Forelimb muscle (tissue), 1 donor: ENCODE measurements at places on chromosomes 12 and 14.

DNA sequence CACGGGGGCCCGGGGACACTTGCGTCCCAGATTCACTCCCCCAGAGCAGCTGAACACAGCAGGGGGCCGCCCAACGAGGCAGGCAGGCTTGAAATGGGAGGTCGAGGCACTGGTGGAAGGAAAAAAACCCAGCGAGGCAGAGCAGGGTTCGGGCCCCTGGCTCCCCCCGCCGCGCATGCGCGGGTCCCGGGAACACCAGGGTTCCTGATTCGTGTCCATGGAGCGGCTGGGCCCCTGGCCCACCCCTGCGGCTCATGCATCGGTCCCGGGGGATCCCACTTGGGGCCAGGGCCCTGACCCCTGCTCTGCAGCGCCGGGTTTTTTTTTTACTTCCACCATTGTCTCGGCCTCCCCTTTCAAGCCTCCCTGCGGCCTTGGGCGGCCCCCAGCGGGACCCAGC, 321.5 kb downstream of the ALG10 start:
- DNase-seq = no peak

- no peak for DNase-seq
These were observed 30.6 kb upstream of the TSPAN9 start for GRCh38 chr12:3046441-3047200.

DNA sequence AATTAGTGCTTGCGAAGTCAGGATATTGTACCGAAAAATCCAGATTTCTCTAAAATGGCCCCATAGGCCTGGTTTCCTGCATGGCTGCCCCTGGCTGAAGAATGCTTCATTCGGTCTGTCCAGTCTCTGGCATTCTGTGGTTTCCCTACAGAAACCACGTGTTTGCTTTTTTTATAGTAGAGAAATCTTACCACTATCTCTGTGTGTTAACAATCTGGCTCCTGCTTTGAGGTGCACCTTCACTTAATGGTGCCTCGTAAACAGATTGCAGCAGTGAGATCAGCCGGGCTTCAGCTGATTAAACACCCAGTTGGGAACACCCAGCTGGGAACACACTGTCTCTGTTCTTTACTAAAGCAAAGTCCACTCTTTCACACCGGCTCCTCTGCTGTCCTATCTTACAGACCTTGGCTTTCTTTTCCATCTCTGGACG, 6.7 kb upstream of the DNAAF2 start:
- no peak for DNase-seq

- DNase-seq = no peak
These were observed 633 bp upstream of the RNU4-2 start for GRCh38 chr12:120292411-120292660.

- DNase-seq = no peak
These were observed 123.6 kb downstream of the SCN8A start for GRCh38 chr12:51714666-51715065.

GRCh38 chr12:94618995-94619695, 31.2 kb downstream of the TMCC3 start:
- no peak for DNase-seq

DNA sequence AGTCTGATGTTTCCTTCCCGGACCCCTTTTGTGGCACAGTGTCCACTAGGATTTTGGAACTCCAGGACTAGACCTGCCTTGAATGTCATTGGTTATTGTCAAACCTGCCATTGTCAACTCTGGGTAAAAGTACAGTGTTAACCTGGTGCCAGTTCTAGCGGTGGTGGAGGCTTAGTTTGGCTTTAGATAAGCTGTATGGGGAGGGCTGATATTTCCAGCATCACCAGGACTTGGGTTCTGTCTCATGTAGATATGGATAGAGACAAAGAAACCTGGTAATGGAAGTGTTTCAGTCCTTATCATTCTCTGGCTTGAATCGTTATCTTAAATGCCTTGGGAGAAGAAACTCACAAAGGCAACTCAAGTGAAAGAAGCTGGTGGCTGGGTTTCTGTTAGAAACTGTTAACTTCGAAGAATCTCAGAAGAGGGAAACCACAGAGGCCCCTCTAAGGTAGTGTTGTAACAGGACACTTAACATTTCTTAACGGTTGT, 10.6 kb downstream of the CHST11 start:
- no peak for DNase-seq

DNA sequence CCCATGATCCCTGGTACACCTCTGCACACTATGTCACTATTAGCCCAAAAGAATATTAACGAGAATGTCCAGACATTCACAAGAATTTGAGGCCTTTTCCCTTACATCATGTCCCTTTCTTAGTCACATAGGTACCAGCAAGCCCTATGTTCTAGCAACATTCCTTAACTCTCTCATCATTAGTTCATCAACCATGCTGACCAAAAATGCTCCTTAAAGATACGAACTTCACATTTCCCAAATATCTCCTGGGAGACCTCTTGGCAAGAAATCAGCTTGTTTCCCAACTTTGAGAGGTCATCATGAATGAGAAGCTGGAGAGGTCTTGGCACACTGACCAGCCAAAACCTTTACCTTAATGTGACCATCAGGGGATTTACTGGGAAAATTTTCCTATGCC, 4.6 kb downstream of the SALL2 start:
- no peak for DNase-seq

- no peak for DNase-seq
These were observed 5.5 kb upstream of the DHRS2 start for GRCh38 chr14:23630687-23631086.

DNA sequence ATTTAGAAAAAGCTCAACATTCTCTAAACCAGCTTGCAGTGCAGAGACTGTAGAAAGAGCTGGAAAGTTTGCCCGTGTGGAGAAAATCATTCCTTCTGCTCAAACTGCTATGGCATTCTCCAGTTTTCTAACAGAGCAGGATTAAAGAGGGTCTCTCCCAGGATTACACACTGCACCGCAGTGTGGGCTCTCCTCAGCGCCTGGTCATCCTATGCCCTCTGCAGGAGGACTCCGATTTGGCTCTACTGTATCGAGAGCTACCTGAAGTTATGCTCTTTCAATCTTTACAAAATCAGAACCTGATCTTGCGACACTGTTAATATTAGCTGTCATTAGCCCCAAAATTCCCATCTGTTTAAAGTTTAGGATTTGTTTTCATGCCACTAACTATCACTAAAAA, 33.0 kb downstream of the BHLHE41 start:
- no peak for DNase-seq

DNA sequence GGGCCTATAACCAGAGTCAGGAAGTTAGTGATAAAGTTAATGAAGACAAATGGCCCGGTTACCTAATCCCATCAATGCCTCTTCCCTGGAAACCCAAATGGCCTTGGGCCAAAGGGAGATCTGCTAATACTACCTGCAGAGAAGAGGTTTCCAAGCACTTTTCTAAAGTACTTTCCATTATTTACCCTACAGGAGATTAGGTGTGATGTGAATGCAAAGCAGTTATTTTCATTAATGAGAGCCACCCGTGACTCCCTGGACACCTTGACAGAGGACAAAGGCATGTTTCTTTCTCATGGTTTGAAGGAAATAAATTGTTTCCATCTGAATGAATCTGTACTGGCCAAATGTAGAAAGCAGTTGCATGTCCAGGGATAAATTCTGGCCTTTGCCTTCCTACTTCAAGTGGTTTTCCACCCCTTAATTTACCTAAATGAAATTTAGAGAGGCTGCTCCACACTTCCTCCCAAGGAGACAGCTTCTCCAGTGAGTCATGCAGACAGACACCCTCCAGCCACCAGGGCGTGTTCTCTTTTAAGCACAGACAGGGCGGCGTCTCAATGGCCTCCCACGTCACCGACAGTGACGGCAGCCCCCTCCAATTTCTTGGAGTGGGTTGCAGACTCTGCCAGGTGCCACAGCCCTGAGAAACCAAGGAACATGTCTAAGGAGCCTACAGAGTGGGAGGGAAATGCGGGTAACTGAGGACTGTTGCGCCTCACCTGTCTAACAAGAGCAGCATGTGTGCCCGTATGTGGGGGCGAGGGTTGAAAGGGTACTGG, 43.9 kb upstream of the GNPNAT1 start:
- no peak for DNase-seq

DNA sequence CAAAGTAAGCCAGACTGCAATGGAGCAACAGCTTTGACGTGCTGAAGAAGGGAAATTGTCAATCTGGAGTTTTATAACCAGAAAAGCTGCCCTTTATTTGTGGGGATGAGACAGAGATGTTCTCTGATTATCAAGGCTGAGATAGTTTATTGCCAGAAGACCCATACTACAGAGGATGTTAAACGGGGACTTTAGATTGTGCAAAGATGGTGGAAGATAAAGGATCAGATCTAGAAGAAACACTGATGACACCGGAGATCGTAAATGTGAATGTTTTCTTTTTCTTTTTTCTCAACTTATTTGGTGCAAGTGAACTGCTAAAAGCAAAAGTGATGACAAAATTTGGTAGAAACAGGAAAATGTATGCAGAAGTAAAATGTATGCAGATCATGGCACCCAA, 178.3 kb upstream of the PLEKHG7 start:
- DNase-seq = no peak

DNA sequence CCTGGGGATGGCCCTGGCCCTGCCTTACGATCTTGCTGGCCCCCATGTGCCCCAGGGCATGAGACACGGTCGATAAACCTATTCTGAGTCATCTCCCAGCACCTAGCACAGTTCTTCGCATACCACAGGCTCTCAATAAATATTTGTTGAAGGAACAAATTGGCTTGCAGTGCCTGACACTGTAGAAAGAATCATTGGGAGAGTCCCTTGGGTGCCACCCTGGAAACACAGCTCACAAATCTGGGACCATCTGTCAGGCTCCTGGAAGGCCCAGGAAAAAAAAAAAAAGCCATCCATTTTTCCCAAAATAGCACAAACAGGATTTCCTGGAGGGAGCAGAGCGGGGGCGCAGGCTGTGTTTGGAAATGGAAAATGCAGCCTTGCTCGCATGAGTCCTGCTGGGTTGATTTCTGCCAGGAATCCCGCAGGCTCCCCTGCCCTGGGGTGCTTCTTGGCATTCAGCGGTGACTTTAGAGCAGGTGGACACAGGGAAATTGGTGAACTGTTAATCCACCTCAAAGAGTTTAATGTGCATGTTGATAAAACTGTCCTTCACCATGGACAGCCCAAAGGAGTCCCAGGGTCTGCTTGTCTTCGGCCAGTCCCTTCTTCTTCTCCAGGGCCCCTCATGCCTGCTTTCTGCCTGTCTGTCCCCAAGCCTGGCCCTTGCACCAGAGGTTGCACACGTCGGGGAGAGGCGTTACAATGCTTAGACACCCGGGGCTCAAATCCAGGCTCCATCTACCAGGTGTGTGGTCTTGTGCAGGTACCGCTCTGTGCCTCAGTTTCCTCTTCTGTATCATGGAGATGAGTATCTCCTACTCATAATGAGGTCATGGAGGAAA, 106.1 kb upstream of the RFLNA start:
- DNase-seq = peak; percentile 34

- DNase-seq = no peak
These were observed 31.2 kb downstream of the PRB3 start for GRCh38 chr12:11238275-11238674.

DNA sequence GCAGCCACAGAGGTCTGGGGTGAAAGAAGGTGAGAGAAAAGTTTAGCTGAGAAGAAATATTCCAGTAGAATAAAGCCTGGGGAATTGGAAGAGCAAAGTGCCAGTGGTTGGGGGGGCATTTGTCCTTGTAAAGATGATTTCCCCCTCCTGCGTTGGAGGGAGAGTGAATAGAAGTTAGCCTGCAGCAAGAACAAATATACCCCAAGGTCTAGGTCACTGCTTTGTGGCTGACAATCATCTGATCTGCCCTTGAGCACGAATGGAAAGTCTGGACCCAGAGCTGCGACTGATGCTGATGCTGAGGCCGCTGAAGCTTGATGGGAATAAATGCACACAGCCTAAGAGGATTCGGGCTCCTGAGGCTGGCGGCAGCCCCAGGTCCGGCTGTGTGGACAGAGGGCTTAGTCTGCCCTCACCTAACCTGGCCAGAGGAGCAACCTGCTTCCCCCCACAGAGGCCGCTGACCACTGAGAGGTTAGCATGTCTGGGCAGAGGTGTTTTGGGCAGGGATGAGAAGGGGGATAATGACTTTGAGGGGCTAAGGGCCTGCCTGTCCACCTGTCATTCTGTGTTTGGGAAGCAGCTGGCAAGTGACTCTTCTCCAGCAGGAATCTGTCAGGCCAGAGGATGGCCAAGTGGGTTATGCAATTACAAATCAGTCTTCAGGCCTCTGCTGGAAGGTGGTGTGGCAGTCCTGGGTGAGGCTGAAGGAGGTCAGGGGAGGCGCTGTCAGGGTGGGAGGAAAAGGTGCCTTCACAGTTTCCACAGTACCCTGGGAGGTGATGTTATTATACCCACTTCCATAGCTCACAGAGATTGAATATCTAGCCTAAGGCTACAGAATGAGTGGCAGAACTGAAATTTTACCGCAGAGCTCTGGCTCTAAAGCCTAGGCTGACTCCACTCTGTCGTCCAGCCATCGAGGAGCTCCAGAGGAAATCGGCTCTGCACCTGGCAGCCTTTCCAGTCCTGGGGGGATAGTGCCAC, 11.7 kb downstream of the TUBA1C start:
- no peak for DNase-seq

- no peak for DNase-seq
These were observed 16.8 kb upstream of the DYNC1H1 start for GRCh38 chr14:101947577-101947903.

DNA sequence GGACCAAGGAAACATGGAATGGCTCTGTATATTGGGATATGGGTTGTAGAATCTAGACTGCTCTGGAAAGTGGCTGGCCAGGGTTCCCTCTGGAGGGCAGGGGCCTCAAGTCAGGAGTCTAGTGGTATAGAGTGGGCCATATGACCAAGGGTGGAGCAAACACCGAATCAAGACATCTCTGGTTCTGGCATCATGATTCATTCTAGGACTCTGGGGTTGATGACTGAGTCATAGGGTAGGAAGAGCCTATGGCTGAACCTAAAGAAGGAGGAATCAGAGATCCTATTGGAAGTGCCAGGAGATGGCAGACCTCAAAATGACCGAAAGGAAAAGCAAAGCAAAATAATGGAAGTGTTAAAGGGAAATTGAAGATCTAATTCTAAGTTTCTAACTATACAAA, 356.4 kb upstream of the PRICKLE1 start:
- no peak for DNase-seq

DNA sequence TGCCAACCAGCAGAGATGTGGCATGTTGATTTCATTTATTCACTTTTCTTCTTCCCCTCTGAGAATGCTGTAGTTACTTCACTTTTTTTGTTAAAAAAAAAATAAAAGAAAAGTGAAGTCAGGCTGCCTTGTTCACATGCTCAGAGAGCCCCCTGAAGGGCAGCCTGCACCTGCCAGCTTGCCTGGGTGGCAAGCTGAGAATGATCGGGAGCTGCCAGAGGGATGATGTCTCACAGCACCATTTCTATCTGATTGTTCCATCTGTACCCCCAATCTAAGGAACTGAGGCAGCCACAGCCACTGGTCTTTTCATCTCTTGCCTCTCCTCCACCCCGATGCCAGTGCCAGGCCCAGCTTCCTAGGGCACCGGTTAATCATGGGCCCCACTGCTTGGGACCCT, 118.2 kb downstream of the TSPAN9 start:
- DNase-seq = no peak

- DNase-seq = no peak
These were observed 108.5 kb downstream of the ARF6 start for GRCh38 chr14:50001151-50001998.

GRCh38 chr12:111271674-111272418, 97.0 kb downstream of the PHETA1 start:
- DNase-seq = no peak

- DNase-seq = no peak
These were observed 198.4 kb downstream of the KLHL28 start for GRCh38 chr14:44763356-44763755.

- no peak for DNase-seq
These were observed 87.9 kb downstream of the USP15 start for GRCh38 chr12:62347922-62348650.

- no peak for DNase-seq
These were observed 278.2 kb upstream of the SFSWAP start for GRCh38 chr12:131432532-131433260.
